Stimulated activated CD8-positive, alpha-beta memory T cell treated with anti-CD3 and anti-CD28 coated beads, Interleukin-7, amount 100 ng/mL, for 4 hours (primary cell): ENCODE measurements at places on chromosomes 16 and 17.

DNA sequence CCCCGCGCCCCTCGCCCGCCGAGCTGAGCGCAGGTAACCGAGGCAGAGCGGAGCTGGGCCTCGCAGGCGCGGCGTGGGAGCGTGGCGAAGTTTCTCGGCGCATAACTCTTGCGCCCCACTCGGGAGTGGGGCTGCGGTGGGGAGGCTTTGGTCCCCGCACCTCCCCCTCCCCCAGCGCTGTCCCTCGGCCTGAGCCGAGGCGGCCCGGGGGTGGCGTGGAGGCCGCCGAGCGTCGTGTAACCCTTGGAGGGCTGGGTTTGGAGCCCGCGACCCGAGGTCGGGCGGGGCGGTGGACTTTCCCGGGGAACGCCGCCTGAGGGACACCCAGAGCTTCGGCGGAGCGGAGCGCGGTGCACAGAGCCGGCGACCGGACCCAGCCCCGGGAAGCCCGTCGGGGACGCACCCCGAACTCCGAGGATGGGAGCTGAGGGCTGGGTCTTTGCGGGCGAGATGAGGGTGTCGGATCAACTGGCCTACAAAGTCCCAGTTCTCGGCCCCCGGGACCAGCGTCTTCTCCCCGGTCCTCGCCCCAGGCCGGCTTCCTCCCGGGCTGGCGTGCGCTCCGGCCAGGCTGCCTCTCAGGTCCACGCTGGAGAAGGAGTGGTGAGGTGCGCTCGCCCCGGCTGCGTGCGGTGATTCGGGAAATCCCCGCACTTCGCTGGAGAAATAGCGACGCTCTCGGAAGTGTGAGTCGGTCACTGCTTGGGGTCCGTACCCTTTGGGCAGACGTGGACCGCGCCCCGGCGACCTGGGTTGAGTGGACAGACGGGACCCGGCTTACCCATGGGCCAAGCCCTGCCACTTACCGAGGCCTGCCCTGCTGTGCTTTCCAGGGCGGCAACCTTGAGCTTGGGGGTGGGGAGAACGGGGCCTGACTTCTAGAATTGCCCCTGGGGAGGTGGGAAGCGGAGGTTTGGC is 168.4 kb downstream of the RAB11FIP4 start:
- no peak for DNase-seq

DNA sequence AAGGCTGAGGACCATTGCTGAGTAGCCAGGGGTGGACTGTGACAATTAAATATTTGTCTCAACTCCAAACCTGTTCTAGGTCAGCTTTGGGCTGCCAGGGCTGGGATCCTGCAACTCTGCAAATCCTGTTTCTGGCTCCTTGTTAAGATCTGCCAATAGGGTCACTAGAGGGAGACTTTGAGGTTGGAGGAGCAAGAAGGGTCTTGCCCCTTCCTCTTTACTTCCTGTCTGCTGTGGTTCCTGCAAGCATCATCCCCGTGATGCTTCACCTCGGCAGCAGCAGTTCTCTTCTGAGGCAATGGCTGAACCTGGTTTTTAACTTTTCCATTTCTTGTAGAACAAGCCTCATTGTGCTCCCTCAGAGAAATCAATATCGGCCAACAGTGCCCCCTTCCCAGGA is 124.6 kb downstream of the IRX5 start:
- DNase-seq, result no peak

GRCh38 chr16:78822509-78822908 is 723.1 kb downstream of the WWOX start:
- no peak for DNase-seq

GRCh38 chr17:79631640-79632431 is 21.0 kb upstream of the RBFOX3 start:
- DNase-seq, result no peak

DNA sequence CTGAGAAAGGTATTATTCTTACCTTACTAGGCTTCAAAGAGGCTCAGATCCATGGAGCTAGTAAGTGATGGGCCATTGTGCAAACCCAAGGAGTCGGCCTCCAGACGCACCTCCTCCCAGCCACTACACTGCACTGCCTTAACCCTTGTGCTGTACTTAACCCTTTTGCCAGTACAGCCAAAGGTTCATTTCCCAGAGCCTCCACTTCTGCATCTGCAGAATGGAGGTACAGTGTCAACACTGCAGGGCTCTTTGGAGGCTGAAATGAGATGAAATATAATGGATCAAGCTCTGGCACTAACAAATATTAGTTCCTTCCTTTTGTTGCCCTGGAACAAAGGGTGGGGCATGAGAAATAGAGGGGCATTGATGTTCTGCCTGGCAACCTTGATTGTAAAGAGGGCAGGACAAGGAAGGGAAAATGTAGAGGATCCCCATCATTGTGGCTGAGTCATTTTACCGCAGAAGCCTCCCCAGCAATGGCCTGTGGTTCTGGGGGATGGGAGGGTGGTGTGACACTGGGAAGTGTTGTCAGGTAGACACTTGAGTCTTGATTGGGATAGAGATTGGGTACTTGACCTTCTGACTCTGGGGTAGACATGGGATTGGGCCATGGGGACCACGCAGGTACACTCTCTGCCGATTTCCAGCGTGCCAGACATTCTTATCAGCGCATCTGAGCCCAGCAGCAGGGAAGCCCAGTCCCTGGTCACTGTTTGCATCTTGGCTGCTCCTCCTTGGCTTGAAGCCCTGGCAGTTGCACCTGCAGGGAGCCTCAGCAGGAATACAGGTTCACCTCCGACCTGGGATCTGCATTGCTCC is 84.0 kb downstream of the MSI2 start:
- no peak for DNase-seq

GRCh38 chr16:57341441-57342303 is 16.9 kb upstream of the CCL22 start:
- DNase-seq, result no peak

DNA sequence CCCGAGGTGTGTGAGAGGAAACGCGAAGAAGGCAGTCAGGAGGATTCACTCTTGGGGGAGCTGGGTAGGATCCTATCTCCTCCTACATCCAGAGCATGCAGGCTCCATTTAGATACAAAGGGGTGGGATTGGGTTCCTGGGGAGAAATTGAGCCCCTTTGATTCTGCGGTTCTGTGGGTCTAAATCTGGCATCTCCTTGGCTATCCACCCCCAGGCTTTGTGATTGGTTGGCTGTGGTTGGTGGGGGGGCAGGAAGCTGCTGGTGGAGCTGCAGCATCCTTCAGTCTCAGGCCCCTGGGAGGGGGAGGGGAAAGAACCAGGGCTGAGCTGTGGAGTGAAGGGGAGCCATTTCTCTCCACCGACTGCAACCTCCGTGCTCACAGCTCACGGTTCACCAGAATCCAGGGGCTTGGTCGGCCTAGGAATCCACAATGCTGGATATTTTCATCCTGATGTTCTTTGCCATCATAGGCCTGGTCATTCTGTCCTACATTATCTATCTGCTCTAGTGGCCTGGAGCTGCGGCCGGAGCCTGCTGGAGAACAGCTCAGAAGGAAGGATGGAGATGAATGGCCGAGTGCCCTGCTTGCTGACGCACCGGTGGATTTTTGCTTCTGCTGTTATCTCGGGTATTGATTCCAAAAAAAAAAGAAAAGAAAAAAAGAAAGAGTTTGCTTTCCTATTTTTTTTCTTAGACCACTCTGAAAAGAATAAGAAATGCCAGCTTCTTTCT is at the start of gene LASP1NB:
Gene LASP1NB (plus strand): TSS at position 352 of the 733 bp plus-strand sequence.
- peak; percentile 37 for DNase-seq

DNA sequence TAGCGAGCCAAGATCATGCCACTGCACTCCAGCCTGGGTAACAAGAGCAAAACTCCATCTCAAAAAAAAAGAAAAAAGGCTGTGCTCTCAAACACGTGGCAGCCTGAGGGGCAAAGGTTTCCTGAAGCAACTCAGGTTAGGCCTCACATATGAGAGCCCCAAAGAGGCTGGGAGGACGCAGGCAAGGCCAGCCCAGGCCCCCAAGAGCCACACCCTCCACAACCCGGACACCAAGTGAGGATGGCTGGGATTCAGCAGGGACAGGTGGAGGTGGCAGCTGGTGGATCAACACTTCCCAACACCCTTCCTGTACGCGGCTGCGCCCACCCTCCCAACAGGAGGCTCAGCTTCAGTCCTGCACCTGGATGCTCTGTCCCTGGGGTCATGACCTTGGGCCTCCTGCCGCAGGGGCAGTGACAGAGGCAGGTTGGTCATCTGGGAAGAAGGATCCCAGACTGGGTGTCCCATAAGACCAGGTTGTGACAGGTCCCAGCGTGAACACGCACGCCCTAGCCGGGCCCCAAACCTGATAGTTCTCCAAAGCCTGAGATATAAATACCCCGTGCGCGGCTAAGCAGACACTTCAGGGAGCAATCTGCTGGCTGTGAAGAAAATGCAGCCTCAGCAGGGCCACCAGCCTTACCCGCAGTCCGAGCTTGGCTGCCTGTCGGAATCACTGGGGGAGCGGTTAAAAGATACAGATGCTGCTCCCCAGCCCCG is 78.1 kb downstream of the TIMM22 start:
- DNase-seq, result no peak
